ENCODE measurements at places on chromosomes 16 and 17. TPM values are rescaled to one million over a fixed set of nuclear protein-coding genes. Genes with fewer than 3 reads are reported as not detected.

DNA sequence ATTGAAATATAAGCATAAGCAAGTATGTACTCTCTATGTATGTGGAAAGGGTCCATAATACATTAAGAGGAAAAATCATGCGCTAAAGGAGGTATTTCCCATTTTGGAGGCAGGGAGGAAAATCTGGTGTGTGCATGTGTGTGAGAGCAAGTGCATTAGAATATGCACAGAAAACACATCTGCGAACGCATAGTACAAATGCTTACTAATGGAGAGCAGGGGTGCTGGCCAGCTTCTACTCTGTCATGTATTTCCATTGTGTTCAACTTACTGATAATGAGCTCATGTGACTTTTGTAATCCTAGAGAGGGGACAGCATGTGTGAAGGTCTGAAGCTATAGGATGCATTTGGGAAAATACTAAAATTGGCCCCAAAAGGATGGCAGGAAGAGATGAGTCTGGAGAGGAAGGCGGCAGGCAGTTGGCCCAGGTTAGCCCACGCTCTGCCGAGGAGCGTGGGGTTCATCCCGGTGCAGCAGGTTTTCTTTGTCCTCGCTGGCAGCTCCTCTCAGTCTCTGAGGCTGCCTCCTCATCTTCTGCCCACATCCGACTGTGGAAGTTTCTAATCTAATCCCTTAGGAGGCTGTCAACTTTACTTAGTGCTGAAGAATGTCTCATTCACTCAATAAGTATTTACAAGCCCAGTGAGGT is 17.8 kb upstream of the KSR1 start:
- H3K27ac ChIP-seq = no peak overlapping the region
- DNase-seq = no peak
- peaks cover 3% of the 10 kb centered on the region for H3K27me3 ChIP-seq
- no peak overlapping the region for H3K4me3 ChIP-seq
- no peaks in the 10 kb centered on the region for H3K4me1 ChIP-seq

- no peak for DNase-seq
- no peak overlapping the region for H3K27ac ChIP-seq
- H3K4me3 ChIP-seq = no peak overlapping the region
- H3K4me1 ChIP-seq = peaks cover 9% of the 10 kb centered on the region
Measured at GRCh38 chr17:48589060-48589830, 796 bp downstream of the HOXB3 start.

MYH13 gene
- total RNA-seq = not detected

DNA sequence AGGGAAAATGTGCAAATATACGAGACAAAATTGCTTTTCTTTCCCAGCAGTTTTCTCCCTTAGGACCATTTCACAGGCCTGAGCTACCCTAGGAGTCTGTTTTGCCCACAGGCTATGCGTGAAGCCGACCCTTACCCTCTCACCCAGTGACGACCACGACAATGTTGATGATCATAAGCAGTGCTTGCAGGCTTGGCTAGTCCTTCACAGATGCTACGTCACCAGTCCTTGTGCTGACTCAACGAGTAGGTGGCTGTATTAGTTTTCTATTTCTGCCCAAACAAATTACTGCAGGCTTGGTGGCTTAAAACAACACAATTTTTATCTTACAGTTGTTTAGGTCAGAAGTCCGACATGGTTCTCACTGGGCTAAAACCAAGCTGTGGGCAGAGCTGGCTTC is 574.6 kb upstream of the HSBP1 start:
- no peak overlapping the region for H3K4me3 ChIP-seq
- peaks cover 4% of the 10 kb centered on the region for H3K36me3 ChIP-seq
- peaks cover under 1% of the 10 kb centered on the region for H3K27me3 ChIP-seq
- peaks cover 14% of the 10 kb centered on the region for H3K4me1 ChIP-seq
- H3K27ac ChIP-seq = no peak overlapping the region

WFDC1 gene
- 0.93 TPM for total RNA-seq

- no peak overlapping the region for H3K27ac ChIP-seq
- no peak for DNase-seq
- peaks cover 8% of the 10 kb centered on the region for H3K27me3 ChIP-seq
- H3K4me1 ChIP-seq = peaks cover 2% of the 10 kb centered on the region
Measured at GRCh38 chr16:67405336-67405735, 10.9 kb downstream of the ZDHHC1 start.

ERAL1 gene
- total RNA-seq = 53.3 TPM

- H3K4me1 ChIP-seq = no peaks in the 10 kb centered on the region
- no peak overlapping the region for H3K27ac ChIP-seq
- H3K4me3 ChIP-seq = no peak overlapping the region
- DNase-seq = peak; percentile 80
- peaks cover 3% of the 10 kb centered on the region for H3K27me3 ChIP-seq
- H3K36me3 ChIP-seq = no peaks in the 10 kb centered on the region
Measured at GRCh38 chr17:48804936-48805411, 12.1 kb downstream of the TTLL6 start.

DNA sequence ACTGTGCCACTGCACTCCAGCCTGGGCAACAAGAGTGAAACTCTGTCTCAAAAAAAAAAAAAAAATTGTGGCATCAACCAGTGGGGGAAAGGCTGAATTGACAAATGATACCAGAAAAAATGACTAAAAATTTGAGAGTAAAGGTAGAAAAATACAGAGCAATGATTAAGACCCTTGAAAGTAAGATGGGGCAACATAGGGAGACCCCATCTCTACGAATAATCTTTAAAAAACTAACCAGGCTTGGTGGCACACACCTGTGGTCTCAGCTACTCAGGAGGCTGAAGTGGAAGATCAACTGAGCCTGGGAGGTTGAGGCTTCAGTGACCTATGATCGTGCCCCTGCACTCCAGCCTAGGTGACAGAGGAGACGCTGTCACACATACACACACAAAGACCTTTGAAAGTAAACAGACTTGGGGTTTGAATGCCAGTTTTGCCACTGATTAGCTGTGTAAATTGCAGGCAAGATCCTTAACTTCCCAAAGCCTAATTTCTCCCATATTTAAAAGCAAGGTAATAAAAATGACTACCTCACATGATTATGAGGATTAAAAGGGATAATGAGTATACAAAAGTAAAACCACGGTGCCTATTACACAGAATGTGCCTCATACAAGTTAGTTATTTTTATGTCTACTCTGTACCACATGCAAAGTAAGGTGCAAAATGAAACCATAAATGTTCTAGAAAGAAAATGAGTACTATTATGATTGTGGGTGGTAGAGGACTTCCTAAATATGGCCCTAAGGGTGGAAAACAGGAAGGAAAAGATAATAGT is 21.7 kb upstream of the PAFAH1B1 start:
- H3K36me3 ChIP-seq = no peaks in the 10 kb centered on the region
- no peak overlapping the region for H3K27ac ChIP-seq
- H3K4me1 ChIP-seq = no peaks in the 10 kb centered on the region
- no peak overlapping the region for H3K4me3 ChIP-seq

GRCh38 chr17:6651919-6652452 is 424 bp downstream of the C17orf100 start:
- peaks cover 10% of the 10 kb centered on the region for H3K27me3 ChIP-seq
- DNase-seq = no peak
- H3K4me3 ChIP-seq = peak overlapping the region; percentile 74
- H3K36me3 ChIP-seq = no peaks in the 10 kb centered on the region

GRCh38 chr16:56732366-56732765 is 2.4 kb downstream of the NUP93 start:
- peaks cover 3% of the 10 kb centered on the region for H3K27me3 ChIP-seq
- H3K4me3 ChIP-seq = no peak overlapping the region
- no peaks in the 10 kb centered on the region for H3K36me3 ChIP-seq
- peaks cover 8% of the 10 kb centered on the region for H3K4me1 ChIP-seq

DNA sequence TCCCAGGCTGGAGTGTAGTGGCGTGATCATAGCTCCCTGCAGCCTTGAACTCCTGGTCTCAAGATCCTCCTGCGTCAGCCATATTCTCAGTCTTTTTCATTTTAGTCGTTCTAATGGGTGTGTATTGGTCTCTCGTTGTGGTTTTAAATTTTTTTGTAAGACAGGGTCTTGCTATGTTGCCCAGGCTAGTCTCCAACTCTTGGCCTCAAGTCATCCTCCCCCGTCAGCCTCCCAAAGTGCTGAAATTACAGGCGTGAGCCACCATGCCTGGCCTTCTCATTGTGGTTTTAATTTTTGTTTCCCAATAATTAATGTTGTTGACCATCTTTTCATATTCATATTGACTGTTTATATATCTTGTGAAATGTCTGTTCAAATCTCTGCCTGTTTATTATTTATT is 8.6 kb downstream of the TMEM94 start:
- no peaks in the 10 kb centered on the region for H3K36me3 ChIP-seq
- no peak overlapping the region for H3K27ac ChIP-seq
- no peak overlapping the region for H3K4me3 ChIP-seq
- H3K27me3 ChIP-seq = peaks cover 2% of the 10 kb centered on the region

DNA sequence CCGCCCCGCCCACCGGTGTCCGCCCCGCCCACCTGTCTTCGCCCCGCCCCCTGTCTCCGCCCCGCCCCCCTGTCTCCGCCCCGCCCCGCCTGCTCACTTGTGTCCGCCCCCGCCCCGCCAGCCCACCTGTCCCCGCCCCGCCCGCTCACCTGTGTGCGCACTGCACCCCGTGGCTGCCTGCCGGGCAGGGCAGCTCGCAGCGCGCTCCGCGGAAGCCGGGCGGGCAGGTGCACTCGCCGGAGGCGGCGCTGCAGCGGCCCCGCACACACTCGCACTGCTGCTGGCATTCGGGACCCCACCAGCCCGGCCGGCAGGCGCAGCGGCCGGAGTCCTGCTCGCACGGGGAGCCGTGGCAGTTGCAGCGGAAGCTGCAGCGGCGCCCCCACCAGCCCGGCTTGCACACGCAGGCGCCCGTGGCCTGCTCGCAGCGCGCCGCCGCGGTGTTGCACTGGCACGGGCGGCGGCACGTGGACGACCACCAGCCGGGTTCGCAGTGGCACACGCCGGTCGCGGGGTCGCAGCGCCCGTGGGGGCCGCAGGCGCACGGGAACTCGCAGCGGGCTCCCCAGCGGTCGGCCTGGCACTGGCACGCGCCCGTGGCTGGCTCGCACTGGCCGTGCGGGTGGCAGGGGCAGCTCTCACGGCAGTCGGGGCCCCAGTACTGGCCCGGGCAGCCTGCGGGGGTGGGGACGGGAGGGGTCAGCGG is 2.1 kb downstream of the SCARF1 start:
- peaks cover 10% of the 10 kb centered on the region for H3K27me3 ChIP-seq
- no peak overlapping the region for H3K27ac ChIP-seq
- no peaks in the 10 kb centered on the region for H3K36me3 ChIP-seq
- no peak overlapping the region for H3K4me3 ChIP-seq

- DNase-seq = no peak
- H3K4me3 ChIP-seq = no peak overlapping the region
- H3K27me3 ChIP-seq = no peaks in the 10 kb centered on the region
- H3K27ac ChIP-seq = no peak overlapping the region
- peaks cover 2% of the 10 kb centered on the region for H3K4me1 ChIP-seq
- no peaks in the 10 kb centered on the region for H3K36me3 ChIP-seq
Measured at GRCh38 chr17:49341356-49341755, 20.7 kb downstream of the ZNF652 start.

MEFV gene
- total RNA-seq = not detected

TIGD7 gene
- total RNA-seq = 8.6 TPM

- no peaks in the 10 kb centered on the region for H3K4me1 ChIP-seq
- DNase-seq = no peak
- no peaks in the 10 kb centered on the region for H3K27me3 ChIP-seq
- H3K4me3 ChIP-seq = no peak overlapping the region
Measured at GRCh38 chr16:60329108-60329507, 1595.0 kb upstream of the GOT2 start.

GRAP gene
- total RNA-seq = 0.64 TPM

GRCh38 chr17:74513987-74514631 is 17.2 kb downstream of the CD300LB start:
- peak overlapping the region; percentile 53 for H3K4me3 ChIP-seq
- H3K36me3 ChIP-seq = peaks cover 16% of the 10 kb centered on the region
- H3K4me1 ChIP-seq = peaks cover 8% of the 10 kb centered on the region
- peaks cover 12% of the 10 kb centered on the region for H3K27me3 ChIP-seq
- peak overlapping the region; percentile 94 for H3K27ac ChIP-seq
- peak; percentile 54 for DNase-seq
